Brain (organoid and tissue), 16 donors: ENCODE measurements at places on chromosomes 3 and 15.

DNA sequence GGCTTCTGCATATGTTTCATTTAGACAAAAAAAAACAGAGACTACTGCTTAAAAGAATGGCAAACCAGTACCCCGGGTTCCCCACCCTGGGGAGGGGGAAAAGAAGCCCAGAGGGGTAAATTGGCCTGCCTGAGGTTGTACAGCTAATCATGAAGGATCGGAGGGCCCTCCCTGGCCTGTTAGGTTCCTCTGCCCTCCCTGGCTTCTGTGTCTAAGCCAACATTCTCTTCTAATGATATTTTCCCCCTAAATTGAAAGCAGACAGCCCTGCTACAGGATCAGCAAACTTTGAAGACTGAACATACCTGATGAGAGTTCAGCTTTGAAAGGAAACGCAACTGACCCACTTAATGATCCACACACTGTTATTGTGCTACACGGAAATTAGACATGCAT, 2.5 kb downstream of the ARHGAP31 start:
- DNase-seq: no peak

- no peak for DNase-seq
These were observed 73.8 kb downstream of the ABTB1 start for GRCh38 chr3:127746400-127747057.

- DNase-seq: no peak
These were observed 9.3 kb downstream of the RBPMS2 start for GRCh38 chr15:64766058-64766457.

GRCh38 chr3:148955544-148956346, 35.6 kb upstream of the GYG1 start:
- DNase-seq: peak; percentile 68

GRCh38 chr3:41608347-41608746, 353.6 kb downstream of the ULK4 start:
- no peak for DNase-seq

GRCh38 chr3:87320756-87321626, 44.6 kb upstream of the POU1F1 start:
- DNase-seq: no peak

GRCh38 chr3:160200353-160200752, 24.9 kb upstream of the C3orf80 start:
- DNase-seq: peak; percentile 17

DNA sequence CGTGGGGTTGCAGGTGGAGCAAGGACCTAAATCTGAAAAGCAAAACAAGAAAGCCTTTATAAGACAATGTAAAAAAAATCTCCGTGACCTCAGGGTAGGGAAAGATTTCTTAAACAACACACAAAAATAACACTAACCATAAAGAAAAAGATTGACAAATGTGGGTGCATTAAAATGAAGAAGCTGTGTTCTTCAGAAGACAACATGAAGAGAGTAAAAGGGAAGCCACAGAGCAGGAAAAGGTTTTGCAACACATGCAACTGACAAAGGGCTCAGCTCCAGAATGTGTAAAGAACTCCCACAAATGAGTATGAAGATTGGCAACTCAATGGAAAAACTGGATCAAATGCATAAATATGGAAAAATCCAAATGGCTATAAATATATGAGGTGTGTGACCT, 74.2 kb downstream of the MAGEF1 start:
- no peak for DNase-seq

DNA sequence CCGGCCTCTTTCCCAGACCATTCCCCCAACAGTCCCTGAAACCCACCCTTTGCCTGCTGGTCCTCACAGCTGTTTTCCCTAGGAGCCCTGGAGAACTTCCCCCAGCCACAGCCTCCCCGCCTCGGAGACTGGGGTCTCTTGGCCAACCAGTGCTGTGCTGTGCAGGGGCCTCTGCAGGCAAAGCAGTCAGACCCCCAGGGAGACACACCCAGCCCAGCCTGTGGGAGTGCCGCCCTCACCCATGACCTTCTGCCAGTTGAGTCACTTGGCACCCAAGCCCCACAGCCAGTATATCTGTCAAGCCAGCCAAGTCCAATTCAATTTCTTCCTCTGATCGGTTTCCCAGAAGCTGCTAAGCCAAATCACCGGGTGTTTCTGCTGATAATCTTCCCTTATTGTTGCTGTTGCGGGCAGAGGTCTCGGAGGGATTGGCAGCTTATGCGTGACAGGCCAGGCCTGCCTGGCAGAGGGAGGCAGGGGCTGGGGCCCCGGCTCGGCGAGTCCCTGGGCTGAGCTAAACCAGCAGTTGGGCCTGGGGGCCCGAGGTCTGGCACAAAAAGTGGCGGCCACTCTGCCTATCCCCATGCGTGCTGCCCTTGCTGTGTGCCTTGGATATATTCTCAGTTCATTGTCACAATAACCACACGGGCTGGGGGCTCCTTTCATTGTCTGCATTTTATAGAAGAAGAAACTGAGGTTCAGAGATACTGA, 65.6 kb upstream of the SLC6A1 start:
- peak; percentile 48 for DNase-seq

GRCh38 chr3:170829546-170830272, 40.3 kb downstream of the RPL22L1 start:
- no peak for DNase-seq

DNA sequence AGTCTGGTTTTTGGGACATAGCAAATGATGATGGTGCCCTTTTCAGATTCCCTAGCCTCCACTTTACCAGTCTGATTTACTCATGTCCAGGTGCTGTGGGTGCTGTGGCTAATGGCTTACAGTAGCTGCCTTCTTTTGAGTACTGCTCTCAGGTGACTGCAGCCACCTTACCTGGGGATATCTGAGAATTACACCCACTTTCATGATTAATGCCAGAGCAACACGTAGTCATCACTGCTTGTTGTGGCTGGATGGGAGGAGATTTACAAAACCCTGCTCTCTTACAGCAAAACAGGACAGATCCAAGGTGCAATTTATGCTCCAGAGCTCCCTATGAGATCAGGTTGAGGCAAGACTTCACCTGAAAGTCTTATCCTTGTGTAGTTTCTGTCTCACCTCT, 150.6 kb downstream of the PDCD6IP start:
- no peak for DNase-seq

- no peak for DNase-seq
These were observed 218.5 kb upstream of the TTC14 start for GRCh38 chr3:180383332-180384020.

DNA sequence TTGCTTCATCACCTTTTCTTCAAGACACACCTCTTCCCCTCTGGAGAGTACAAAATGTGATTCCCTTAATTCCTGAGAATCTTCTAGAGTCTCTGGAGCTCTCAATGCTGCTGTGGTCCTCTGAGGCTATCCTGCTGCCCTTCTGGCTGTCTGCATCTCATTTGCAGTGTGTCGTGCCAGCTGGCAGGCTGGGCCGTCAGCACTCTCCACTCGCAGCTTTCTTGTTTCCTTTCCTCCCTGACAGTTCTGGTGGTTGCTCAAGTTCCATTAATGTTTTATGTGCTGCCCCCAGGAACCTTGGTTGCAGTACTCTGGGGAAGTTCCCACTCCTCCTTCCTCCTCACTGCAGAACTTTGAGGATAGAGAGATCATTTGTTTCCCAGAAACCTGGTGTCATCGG, 210.8 kb upstream of the ROPN1 start:
- DNase-seq: peak; percentile 75

- DNase-seq: no peak
These were observed 33.7 kb downstream of the VIPR1 start for GRCh38 chr3:42535981-42536784.

- DNase-seq: peak; percentile 4
These were observed 29.3 kb upstream of the CPNE4 start for GRCh38 chr3:132064114-132064513.

- no peak for DNase-seq
These were observed 50.7 kb downstream of the PEAK1 start for GRCh38 chr15:77369168-77369567.

- no peak for DNase-seq
These were observed 25.3 kb downstream of the GABRG3 start for GRCh38 chr15:26996250-26996649.
